Activated CD8-positive, alpha-beta T cell treated with anti-CD3 and anti-CD28 coated beads, Interleukin-2, amount 10 ng/mL, durations not matched to agents 7 days and 5 days (primary cell): ENCODE measurements at places on chromosomes 3 and 15. TPM values are rescaled to one million over a fixed set of nuclear protein-coding genes. Genes with fewer than 3 reads are reported as not detected.
A peak's percentile ranks its signal among the peaks of the same experiment; 100 is the strongest.

FGF12 gene
- total RNA-seq = not detected

PCOLCE2 gene
- not detected for total RNA-seq

TEX55 gene
- total RNA-seq = not detected

TGM5 gene
- 0.37 TPM for total RNA-seq

GOLGA8J gene
- 0.34 TPM for total RNA-seq

BOC gene
- total RNA-seq = not detected

RYR3 gene
- not detected for total RNA-seq

CELSR3 gene
- 19.5 TPM for total RNA-seq

SLC28A1 gene
- not detected for total RNA-seq

MESP1 gene
- 1.8 TPM for total RNA-seq

ACKR2 gene
- total RNA-seq = 2.8 TPM

DNA sequence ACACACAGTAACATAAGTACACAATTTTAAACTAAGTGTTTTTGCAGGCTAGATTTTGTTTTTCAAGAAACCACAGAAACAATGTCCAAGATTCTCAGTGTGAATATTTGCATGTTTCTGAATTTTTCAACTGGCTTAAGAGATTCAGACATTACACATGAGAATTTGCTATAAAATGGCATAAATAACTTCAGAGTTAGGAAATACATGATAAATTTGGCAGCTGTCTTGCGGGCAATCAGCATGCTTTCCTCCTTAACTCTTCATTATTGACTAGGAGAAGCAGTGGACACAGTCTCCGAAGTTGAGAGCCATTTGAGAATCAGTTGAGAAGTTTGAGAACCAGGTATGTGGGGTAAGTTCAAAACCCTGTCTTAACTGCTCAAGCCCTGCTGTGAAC, 625.6 kb upstream of the SGO1 start:
- DNase-seq = no peak

GRCh38 chr3:155746703-155747102, 1.8 kb upstream of the PLCH1 start:
- DNase-seq = no peak

- DNase-seq = no peak
These were observed 3.2 kb upstream of the ILDR1 start for GRCh38 chr3:122025296-122025695.

DNA sequence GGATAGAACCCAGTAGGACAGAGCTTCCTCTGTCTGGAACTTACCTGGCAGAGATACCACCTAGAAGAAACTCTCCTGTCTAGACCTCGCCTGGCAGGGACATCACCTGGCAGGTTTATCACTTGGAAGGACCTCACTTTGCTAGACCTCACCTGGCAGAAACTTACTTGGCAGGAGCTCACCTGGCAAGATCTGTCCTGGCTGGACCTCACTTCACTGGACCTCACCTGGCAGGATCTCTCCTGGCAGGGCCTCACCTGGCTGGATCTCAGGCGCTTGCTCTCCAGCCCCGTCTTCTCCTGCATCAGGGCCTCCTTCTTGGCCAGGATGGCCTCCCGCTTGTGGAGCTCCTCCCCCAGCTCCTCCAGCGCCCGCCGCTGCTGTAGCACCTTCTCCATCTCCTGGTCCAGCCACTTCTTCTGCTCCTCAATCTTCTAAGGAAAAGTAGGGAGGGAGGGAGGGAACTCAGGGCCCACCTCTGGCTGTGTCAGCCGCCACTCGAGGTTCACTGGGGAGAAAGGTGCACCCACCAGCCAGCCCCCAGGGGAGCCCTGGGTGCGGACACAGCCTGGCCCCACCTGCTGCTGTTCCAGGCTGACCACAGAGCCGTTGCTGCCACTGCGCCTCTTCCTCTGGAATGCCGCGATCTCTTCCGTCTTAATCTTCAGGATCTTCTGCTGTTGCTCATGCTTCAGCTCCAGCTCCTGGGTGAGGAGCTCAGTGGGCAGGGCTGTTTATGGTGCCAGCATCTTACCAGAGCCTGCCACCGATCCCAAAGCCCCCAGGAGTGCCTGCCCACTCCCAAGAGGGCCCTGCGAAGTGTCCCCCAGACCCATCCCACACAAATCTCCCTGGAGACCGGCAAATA, 22.5 kb downstream of the KIF7 start:
- DNase-seq = no peak

DNA sequence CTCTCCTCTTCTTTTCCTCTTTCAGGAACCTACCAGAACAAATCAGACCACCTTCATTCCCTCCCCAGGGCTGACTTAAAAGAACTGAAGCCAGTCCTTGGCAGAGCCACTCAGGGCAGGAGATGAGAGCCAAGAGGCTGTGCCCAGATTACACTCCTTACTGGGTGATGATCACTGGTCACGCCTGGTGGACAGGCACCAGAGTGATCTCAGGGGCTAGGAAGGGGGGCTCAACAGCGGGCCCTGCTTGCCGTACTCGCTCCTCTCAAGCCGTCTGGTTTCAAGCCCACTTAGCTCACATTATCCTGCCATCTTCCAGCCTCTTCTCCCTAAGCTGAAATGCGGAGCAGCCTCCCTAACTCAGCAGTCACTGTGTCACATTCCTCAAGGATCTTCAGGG, 1.7 kb upstream of the FAH start:
- no peak for DNase-seq

DNA sequence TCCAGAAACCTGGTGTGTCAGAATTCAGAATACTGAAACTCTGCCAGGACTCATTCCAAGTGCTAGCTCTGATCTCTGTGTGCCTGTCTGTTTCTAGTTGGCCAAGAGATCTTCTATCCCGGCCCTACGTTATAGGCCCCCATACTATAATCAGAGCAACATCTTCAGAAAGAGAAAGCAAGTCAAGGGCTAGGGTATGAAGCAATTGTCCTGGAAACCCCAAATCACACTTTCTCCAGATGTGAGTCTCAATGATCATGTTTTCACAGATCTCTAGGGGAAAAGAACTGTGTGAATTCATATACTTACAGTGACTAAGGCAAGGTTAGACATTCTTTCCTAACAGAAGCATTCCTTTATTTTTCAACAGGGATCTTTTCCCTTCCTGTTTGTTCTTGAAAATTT, 309.7 kb downstream of the SLC9A9 start:
- DNase-seq = no peak

- no peak for DNase-seq
These were observed 152.8 kb upstream of the BHLHE40 start for GRCh38 chr3:4826237-4827100.

- DNase-seq = no peak
These were observed 15.3 kb upstream of the MCCC1 start for GRCh38 chr3:183114384-183115178.

DNA sequence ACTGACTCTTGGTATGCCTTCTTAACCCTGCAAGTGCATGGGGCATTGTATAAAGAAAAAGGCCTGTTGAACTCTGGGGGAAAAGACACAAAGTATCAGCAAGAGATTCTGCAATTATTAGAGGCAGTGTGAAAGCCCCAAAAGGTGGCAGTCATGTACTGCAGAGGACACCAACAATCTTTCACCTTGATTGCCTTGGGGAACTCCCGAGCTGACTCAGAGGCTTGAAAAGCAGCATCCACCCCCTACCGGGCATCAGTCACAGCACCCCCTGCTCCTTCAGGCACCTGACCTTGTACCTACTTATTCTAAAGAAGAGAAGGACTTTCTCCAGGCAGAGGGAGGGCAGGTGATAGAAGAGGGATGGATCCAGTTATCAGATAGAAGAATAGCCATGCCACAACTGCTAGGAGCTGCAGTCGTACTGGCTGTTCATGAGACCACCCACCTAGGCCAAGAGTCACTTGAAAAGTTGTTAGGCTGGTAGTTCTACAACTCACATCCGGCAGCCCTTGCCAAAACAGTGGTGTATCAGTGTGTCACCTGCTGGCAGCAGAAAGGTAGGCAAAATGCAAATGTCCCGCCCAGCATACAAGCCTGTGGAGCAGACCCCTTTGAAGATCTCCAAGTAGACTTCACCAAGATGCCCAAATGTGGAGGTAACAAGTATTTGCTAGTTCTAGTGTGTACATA, 241.6 kb upstream of the CNTN6 start:
- no peak for DNase-seq

GRCh38 chr3:43055393-43055792, 50.5 kb downstream of the POMGNT2 start:
- peak; percentile 6 for DNase-seq

- DNase-seq = no peak
These were observed 7.5 kb downstream of the RFX7 start for GRCh38 chr15:56236197-56236596.

DNA sequence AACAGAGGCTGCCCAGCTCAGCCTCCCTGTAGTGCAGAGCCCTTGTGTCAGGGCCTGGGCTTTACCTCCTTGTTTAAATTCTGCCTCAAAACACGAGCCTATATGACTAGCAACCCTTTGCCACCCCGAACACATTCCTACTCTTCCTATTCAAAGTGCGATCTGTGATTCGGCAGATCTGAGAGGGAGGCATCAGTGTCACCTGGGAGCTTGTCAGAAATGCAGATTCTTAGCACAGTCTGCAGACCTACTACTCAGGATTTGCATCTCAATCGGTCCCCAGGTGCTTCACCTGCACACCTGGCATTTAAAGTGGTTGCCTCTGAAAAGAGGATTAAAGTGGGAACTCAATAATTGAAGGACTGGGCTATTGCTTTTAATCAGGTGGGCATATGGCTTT, 273.2 kb upstream of the TOPAZ1 start:
- no peak for DNase-seq

DNA sequence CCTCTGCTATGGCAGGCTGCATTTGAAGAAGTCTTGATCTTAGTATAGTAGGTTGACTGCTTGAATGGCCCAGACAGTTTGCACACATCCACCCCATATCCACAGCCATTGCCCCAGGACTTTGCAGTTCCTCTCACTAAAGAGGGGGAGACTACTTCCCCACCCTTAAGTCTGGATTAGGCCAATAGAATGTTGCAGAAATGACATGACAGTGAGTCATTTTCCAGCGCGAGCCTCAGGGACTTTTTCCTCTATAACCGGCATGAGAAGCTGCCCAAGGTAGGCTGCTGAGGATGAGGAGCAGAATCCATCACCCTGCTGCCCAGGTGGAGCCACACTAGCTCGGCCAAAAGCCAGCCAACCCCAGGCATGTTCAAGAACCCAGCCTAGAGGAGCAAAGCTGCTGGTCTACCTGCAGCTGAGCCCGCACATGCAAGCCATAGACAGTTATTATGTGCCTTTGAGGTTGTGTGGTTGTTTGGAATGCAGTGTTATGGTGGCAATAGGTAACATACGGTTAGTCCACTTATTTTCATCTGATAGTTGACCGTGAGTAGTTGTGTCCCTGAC, 113.9 kb downstream of the TLE3 start:
- DNase-seq = no peak

GRCh38 chr15:38905632-38906031, 341.0 kb upstream of the RASGRP1 start:
- no peak for DNase-seq

GRCh38 chr3:151964743-151965142, 91.3 kb downstream of the SUCNR1 start:
- DNase-seq = no peak

DNA sequence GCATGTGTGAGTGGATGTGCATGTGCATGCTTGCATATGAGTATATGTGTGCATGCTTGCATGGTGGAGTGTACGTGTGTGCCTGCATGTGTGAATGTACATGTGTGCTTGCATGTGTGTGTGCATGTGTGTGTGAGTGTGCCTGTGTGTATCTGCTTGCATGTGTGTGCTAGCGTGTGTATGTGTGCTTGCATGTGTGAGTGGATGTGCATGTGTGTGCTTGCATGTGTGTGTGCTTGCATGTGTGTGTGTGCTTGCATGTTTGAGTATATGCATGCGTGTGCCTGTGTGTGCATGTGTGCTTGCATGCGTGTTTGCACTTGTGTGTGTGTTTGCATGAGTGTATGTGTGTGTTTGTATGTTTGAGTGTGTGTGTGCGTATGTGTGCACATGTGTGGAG, 4.6 kb upstream of the PLXNA1 start:
- no peak for DNase-seq

DNA sequence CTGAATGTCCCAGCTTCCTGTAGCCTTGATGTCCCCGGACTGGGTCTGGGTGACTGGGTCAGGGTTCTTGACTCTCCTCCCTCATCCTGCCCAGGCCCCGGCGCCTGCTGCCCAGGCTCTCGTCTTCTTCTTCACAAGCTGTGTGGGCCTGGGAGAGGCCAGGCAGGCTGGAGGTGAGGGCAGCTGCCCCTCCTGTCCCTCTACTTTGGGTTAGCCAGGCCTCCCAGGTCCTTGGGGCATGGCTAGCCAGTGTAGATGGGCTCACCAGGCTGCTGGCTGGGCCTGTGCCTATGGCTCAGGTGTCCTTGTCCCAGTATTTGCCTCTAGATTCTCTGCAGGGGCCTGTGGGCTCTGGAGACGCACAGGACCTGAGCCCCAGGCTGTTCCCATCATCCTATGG, 31.8 kb downstream of the TKT start:
- DNase-seq = no peak

- no peak for DNase-seq
These were observed 187.3 kb upstream of the CFAP20DC start for GRCh38 chr3:59237121-59237520.

DNA sequence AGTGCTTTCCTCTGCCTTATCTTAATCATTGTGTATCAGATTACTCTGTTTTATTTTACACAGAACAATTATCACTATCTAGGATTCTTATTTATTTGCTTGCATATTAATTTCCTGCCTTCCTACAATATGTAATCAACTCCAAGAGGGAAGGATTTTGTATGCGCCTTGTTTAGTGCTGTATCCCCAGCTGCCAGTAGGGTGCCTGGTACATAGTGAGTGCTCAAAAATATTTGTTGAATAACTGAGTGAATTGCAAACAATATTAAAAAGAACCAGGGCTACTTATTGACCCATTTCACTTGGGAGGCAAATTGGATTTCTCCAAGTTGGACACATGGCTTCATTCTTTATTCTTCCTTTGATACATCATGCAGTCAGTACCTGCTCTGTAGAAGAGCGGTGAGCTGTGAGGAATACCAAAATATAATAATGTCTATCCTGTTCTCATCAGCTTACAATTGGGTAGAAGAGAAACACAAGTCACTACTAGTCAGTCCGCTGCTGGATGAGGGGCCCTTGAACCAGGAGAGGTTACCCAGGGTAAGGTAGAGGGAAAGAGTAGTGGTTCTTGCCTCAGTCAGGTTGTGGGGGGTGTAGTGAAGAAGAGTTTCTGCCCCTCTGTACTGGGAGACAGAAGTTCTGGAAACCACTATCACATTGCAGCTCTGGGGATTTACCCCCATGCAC, 233.9 kb upstream of the ZBTB20 start:
- no peak for DNase-seq

DNA sequence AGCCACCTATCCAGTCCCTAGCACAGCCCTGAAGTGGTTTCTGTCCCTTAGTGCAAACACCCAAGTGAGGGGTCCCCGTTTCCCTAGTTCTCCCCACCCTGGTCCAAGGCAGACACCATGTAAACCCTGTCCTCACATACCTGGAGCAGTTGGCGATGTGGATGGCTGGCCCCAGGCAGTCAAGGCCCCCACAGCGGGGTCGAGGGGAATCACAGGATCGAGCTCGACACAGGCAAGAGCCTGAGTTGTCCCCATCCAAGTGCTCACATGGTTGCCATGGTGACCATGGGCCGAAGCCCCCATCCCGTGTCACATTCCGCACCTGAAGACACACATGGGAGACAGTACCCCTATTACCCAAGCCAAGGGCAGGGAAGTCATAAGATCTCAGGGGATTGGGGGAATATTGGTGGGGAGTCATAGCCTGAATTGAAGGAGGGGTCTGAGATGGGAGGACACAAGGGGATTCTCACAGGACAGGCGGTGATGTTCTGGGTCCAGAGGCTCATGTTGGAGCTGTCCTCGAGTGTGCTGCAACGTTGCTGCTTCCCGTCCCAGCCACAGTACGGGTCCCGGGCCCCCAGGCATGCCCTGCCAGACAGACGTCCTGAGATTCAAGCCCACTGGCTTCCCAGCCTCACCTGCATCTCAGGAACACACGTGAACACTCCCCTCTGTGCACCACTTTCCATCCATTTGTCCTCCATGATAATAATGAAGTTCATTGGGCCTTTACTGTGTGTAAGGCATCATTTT, 112.1 kb downstream of the SEMA5B start:
- no peak for DNase-seq
